ENCODE measurements at places on chromosomes 3 and 15. TPM values are rescaled to one million over a fixed set of nuclear protein-coding genes. Genes with fewer than 3 reads are reported as not detected.

Gene PFN2
- total RNA-seq = 90.2 TPM

Gene CCR3
- total RNA-seq = not detected

Gene RTP1
- total RNA-seq = not detected

Gene CTXN2
- not detected for total RNA-seq
